ENCODE measurements at places on chromosomes 11 and 22. TPM values are rescaled to one million over a fixed set of nuclear protein-coding genes. Genes with fewer than 3 reads are reported as not detected.

The ARHGAP1 gene
- 33.9 TPM for total RNA-seq

The C11orf87 gene
- total RNA-seq, result not detected

The CFAP300 gene
- 11.0 TPM for total RNA-seq

The NXPE2 gene
- total RNA-seq, result 0.14 TPM

The MMP10 gene
- 1.2 TPM for total RNA-seq

The OR4X2 gene
- total RNA-seq, result not detected

The OR4C45 gene
- total RNA-seq, result not detected

The F2 gene
- total RNA-seq, result 0.18 TPM

The SCN3B gene
- total RNA-seq, result not detected

The NCR3LG1 gene
- total RNA-seq, result 5.0 TPM

The OR8D1 gene
- not detected for total RNA-seq

The UQCC3 gene
- 12.1 TPM for total RNA-seq

The MLC1 gene
- total RNA-seq, result 0.65 TPM

The OR51E1 gene
- not detected for total RNA-seq

The GLB1L2 gene
- total RNA-seq, result 0.18 TPM

The GRM5 gene
- total RNA-seq, result under 0.01 TPM

The MOV10L1 gene
- 14.8 TPM for total RNA-seq

The LDHAL6A gene
- not detected for total RNA-seq

The MUC6 gene
- total RNA-seq, result not detected

The OR8G1 gene
- total RNA-seq, result not detected

The BDNF gene
- 48.4 TPM for total RNA-seq

The ASPHD2 gene
- total RNA-seq, result 2.5 TPM

The ABCC8 gene
- not detected for total RNA-seq

The ISX gene
- not detected for total RNA-seq

The ANKK1 gene
- total RNA-seq, result under 0.01 TPM

The NECTIN1 gene
- 2.8 TPM for total RNA-seq

The FGF3 gene
- total RNA-seq, result not detected

The HIRA gene
- 21.3 TPM for total RNA-seq

The MRGPRE gene
- total RNA-seq, result not detected

The APOBEC3A gene
- not detected for total RNA-seq

The PPP1R14B gene
- 130 TPM for total RNA-seq

The PYGM gene
- 3.1 TPM for total RNA-seq

All from smooth muscle cell of bladder (primary cell).